ENCODE measurements at places on chromosomes 5 and 9.
A peak's percentile ranks its signal among the peaks of the same experiment; 100 is the strongest.

DNA sequence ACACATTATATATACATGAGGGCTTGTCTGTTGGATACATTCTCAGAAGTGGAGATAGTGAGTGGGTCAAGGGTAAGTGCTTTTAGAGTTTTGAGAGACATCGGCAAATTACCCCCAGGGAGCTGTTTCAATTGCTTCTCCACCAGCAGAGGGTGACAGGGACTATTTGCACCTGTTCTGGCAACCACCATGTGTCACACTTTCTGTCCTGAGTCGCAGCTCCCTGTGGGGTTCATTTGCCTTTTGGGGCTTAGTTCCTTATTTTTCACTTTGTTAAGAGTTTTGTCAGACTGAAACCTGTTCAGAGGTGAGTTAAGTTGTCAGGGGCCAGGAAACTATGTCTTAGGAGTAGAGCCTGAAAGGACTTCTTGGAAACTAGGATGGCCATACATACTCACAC is 20.1 kb upstream of the SLC36A1 start:
- DNase-seq, result no peak

- no peak for DNase-seq
Measured at GRCh38 chr5:132883261-132883834, 9.9 kb downstream of the LEAP2 start.

- DNase-seq, result no peak
Measured at GRCh38 chr9:112033237-112034215, 136.9 kb downstream of the UGCG start.

GRCh38 chr5:162593881-162594280 is 526.3 kb downstream of the GABRG2 start:
- DNase-seq, result no peak

- DNase-seq, result no peak
Measured at GRCh38 chr9:137880976-137881530, 3.5 kb downstream of the CACNA1B start.

- DNase-seq, result no peak
Measured at GRCh38 chr5:171310819-171311321, 1.8 kb downstream of the TLX3 start.

DNA sequence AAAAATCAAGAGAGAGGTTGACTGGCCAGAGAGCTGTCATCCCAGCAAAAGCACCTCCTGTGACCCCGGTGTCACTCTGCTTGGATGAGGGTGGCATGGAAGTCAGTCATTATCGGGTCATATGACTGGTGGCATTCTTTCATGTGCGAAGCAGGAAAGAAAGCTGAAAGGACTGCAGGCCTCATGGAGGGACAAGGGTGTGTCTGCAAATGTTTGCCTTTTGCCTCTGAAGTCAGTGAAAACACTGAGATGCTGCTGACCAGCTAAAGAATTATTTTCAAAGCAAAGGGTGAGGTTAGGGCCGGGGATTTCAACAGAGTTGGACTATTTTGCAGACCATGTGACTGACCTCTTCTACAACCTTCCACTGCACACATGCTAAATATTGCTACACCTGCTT is 298.3 kb downstream of the CSNK1G3 start:
- no peak for DNase-seq

- peak; percentile 61 for DNase-seq
Measured at GRCh38 chr9:126611592-126612325, 2.0 kb upstream of the LMX1B start.

- no peak for DNase-seq
Measured at GRCh38 chr9:96048104-96048955, 172.8 kb downstream of the ERCC6L2 start.

DNA sequence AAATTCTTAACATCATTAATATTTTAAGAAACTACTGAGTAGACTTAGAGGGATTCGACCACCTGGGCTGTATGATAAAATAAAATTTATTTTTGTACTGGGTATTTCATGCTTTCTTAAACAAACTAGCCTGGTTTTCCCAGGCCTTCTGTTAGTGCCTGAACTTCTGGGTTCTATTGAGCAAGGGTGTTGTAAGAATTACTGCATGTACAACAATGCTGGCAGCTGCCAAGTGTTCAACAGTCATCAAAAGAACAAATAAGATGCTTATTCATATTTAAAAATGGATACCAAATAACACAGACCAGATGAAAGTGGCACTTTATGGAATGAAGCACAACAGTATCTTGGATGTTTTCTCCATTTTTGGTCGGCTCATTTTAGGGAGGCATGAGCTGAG is 123.2 kb upstream of the FBXL7 start:
- DNase-seq, result no peak

DNA sequence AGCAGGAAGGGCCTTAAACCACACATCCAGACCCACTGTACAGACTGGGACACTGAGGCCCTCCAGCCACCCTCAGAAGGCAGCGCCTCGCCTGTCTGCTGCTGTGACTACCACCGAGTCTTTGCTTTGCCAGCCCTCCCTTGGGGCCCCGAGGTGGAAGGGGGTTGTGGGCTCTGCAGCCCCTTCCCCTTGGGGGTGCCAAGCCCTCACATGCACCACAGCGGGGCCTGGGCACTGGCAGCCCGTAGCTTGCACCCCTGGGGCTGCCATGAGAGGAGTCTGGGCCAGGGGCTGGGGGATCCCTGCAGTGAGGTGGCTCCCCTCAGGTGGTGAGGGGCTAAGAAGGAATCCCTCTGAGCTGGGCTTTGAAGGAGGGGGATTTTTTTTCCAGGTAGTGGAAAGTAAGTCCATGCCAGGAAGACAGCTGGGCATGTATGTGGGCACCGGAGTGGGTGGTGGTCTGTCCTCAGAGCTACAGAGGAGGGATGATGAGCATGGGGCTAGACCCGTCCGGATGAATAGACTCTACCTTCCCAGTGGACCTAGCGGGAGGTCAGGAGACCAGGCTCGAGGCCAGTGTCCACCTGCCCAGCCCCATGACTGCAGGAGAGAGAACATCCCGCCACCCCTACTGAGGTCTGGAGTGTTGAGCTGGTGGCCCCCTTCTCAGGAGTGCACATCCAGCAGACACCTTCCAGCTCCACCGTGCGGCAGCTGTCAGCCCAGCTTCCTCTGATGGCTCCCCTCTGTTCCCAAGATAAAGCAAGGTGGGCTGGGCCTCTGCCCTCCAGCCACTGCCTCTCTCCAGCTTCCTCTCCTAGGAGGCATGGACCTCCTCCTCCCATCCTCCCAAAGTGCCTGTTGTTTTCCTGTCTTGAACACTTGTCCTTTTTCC is 15.9 kb downstream of the FLT4 start:
- no peak for DNase-seq

- peak; percentile 15 for DNase-seq
Measured at GRCh38 chr9:92706218-92706940, 36.4 kb upstream of the IPPK start.

DNA sequence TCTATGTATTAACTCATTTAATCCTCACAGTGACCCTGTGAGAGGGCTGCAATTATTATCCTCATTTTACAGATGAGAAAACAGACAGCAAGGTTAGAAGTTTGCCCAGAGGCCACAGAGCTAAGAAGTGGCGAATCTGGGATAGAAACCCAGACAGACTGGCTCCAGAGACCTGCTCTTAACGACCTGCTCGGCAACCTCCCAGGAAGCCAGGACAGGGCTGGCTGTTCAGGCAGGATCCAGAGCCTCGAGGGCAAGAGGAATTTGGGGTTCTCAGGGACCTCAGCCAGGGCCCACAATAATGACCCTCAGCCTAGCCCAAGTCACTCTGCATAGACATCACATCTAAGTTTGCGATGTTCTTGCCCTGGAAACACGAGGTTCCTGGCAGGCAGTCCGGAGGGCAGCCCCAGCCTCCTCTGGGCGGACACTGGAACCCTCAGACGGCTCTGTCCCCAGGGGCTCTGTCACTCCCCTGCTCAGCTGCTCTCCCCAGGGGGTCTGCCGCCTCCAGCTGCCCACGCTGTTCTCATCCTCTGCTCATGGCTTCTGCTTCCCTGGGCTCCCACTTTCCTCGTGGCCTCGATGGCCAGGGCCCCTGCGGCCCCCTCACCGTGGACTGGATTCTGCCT is 138.5 kb upstream of the ERCC6L2 start:
- no peak for DNase-seq

DNA sequence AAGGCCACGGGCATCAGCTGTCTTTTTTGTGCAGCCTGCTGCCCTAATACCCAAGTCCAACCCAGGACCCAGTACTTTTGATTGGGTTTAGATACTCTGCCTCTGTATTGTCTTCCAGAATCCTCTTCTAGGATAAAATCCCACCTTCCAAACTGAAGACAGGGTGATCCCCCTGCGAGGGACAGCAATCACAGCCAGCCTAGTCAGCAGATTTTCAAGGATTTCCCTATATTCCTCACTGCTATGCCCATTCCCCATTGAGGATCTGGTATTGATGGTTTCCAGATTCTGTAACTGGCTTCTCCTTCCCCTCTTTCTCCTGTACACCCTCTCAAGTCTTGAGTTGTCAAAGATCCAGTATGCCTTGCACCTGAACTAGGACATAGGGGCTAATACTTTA is 389.4 kb downstream of the TRIM36 start:
- DNase-seq, result no peak

DNA sequence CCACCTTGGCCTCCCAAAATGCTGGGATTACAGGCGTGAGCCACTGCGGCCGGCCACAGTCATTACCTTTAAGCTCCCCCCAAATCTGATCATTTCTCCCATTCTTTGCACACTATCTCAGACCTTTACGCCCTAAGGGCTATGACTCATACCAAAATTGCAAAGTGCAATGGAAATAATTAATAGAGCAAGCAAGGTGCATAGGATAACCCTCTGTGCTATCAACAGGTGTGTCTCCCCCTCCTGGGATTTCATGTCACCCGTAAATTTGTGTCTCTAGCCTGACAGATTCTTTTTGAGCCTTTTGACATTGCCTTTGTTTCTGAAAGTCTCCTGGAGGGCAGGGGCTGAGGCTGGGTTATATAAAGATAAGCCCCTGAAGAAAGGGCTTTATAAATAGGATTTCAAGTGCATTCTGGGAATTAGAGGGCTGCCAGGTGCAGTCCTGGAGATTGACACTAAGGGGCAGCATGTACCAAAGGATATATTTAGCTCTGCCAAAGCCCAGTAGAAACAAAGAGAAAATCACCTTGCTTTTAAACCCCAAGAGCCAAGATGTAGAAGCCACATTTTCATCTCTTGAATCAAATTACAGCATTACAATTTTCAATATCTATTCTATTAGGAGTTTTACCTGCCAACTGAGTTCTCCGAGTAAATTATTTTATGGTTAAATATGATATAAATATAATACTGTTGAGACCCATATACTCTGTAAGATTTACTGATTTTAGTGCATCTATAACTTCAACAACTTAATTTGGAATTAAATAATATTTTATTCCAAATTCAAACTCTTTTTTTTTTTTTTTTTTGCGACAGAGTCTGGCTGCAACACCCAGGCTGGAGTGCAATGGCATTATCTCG is 18.2 kb downstream of the S100Z start:
- DNase-seq, result peak; percentile 38

DNA sequence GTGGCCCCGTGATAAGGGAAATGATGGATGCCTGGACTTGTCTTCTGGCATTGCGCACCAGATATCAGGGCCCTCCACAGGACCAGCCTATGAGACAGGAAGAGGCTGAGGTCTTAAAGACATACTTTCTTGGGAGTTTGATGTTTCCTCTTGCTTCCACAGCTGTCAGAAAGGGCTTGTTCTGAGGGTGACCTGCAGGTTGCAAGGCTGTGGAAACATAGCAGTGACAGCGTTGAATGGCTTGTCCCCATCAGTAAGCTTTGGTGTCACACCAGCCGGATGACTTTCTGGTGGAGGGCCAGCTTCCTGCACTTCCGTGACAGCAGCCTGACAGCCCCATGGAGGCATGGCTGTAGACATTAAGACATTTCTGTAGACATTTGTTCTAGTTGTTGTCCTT is 143.2 kb downstream of the C9orf152 start:
- DNase-seq, result no peak

GRCh38 chr5:94422812-94423211 is 195.6 kb downstream of the KIAA0825 start:
- no peak for DNase-seq

- DNase-seq, result no peak
Measured at GRCh38 chr5:142176255-142176654, 67.7 kb downstream of the NDFIP1 start.

DNA sequence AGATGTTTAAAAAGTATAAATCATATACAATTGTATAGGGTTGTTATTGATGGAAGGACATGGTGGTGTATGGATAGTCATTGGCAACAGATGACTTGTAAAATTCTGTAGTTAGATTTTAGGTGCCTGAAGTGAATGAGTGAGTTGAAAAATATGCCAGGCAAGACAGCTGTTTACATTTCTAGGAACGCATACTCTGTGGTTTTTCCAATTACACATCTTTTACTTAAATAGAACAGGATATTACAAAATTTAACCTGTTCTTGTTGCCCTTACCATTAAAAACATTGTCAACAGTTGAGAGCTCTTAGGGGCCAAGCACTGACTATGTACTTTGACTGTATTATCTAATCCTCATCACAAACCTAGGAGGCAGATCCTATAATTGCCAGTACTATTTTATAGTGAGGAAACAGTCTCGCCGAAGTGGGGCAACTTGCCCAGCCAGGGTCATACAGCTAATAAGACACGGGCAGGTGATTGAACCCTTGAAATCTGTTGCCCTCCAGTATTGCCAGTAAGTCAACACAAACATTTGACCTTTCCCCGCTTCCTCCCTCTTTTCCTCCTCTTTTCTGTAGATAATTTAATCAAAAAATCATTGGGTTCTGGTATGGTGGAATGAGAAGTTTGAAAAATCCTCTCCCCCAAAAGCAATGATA is 88.6 kb downstream of the MACROH2A1 start:
- no peak for DNase-seq

DNA sequence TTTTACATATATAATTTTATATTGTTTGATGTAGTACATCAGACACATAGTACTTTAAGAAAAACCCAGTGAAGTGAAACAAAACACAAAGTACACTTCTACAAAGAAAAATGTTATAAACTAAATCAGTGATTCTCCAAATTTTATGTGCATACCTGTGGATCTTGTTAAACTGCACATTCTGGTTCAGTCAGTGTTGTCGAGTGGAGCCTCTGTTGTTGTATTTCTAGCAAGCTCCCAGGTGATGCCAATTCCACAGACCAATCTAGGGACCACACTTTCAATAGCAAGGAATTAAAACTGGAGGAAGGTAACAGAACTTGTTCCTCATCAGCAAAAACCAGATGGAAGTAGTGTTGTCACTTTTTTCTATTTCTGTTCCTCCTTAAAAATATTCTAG is 183.8 kb upstream of the CD180 start:
- no peak for DNase-seq

DNA sequence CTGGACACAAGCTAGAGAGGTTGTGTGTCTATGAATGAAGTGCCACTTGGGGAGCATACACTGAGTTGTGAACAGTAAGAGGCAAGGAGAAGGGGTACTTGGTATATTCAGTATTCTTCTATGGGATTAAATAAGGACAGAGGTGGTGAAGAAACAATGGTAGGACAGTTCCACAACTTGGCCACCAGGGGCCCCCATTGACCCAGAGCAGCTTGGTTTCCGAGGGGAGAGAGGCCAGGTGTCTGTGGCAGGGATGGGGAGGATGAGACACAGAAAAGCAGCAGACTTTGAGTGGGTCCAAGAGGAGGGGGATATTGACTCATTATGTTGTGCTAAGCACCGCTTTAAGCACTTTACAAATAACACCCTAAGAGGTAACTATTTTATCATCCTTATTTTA is 220.6 kb downstream of the MELK start:
- DNase-seq, result no peak
